Activated CD4-positive, CD25-positive, alpha-beta regulatory T cell treated with anti-CD3 and anti-CD28 coated beads, Interleukin-2, amount 50 U/mL, for 24 hours (primary cell): ENCODE measurements at places on chromosomes 12 and 14.

GRCh38 chr12:104371043-104371870 lies 67.7 kb downstream of the EID3 start:
- ATAC-seq, result no peak

GRCh38 chr12:56572288-56572687 lies 50.7 kb downstream of the RBMS2 start:
- ATAC-seq, result no peak

DNA sequence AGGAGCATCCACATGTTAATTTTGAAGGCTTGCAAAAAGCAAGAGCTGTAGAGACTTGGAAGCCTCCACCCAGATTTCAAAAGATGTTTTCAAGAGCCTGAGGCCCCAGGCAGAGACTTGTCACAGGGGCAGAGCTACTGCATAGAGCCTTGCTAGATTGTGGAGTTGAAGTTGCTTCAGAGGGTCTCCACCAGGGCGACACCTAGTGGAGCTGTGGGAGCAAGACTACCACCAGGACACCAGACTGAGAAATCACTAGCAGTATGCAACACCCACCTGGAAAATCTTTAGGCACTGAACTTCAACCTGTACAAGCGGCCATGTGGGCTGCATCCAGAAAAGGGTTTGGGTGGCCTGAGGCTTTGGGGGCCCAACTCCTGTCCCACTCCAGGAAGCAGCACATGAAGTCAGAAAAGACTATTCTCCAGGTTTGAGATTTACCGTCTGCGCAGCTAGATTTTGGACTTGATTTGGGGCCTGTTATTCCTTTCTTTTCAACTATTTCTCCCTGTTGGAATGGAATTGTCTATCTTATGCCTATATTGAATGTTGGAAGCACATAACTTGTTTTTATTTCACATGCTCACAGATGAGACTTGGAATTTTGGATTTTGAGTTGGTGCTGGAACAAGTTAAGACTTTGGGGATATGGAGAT lies 508.6 kb downstream of the FLRT2 start:
- ATAC-seq, result no peak

DNA sequence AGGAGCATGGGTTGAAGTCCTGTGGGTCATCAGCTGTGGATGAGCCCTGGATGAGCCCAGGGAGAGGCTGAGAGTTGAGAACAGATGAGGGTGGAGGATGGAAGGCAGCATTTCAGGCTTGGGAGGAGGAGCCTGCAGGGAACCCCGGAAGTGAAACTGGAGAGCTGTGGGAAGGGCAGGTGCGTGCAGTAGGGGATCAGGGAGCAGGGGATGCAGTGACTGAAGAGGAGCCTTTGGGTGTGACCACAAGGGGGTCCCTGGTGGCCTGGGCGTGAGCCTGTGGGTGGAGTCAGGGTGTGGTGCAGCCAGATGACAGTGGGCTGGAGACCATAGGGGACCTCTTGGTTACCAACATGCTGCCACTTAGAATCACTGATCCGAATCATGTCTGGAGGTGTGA lies 115.5 kb downstream of the PAPOLA start:
- no peak for ATAC-seq

DNA sequence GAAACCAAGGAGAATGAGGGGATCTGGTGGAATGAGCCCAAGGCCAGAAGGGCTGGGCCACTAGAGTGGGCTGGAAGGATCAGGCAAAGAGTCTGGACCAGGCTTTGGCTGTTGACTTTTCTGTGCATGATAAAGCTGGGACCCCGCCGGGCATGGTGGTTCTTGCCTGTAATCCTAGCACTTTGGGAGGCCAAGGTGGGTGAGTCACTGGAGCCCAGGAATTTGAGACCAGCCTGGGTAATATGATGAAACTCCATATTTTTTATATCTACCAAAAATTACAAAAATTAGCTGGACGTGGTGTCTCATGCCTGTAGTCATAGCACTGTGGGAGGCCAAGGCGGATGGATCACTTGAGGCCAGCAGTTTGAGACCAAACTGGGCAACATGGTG lies 393 bp upstream of the KLHL33 start:
- no peak for ATAC-seq

DNA sequence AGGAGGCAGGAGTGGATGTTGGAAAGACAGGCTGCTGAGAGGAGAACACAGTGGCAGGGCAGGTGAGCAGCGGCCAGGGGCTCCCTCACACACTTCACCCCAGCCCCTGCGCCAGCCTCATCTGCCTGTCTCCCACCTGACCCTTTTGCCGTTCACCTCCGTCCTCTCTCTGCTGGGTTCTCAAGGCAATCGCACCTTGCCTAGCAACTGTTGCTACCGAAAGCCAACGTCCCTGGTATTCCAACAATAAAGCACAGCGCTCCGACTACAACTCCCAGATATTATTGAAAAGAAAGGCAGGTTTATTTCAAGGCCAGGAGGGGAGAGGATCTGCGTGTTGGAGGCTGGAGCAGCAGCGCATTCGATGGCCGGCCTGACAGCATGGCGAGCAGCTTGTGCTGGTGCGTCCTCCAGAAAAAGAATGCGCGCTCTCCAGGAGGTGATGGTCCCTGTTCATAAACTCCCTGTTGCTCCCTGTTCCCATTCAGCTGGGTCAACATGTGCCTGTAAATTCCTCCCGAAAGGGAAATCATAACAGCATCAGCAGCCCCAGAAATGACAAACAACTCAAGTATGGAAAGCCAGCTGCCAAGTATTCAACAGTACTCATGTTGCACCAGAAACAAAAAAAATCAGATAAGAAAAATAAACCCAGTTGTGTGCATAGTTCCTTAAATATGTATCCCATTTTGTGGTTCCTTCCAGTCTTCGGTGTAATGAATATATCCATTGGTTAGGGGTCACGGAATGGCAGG lies 153.0 kb upstream of the DIO3 start:
- no peak for ATAC-seq

DNA sequence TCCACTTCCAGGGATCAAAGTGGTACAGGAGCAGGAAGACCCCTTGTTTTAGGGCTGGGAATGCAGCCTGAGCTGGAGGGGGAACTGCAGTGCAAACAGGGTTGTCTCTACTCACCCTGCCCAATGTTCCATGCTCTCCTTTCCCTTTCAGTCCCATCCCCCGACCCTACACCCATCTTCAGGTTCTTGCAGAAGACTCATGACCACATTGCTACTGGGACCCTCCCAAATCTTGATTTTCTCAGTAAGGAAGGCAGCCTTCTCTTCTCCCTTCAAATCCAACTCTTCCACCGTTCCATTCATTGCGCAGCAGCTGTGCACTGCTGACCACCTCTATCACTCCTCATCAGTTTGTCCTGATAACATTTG lies 1.9 kb downstream of the SERPINA11 start:
- no peak for ATAC-seq

DNA sequence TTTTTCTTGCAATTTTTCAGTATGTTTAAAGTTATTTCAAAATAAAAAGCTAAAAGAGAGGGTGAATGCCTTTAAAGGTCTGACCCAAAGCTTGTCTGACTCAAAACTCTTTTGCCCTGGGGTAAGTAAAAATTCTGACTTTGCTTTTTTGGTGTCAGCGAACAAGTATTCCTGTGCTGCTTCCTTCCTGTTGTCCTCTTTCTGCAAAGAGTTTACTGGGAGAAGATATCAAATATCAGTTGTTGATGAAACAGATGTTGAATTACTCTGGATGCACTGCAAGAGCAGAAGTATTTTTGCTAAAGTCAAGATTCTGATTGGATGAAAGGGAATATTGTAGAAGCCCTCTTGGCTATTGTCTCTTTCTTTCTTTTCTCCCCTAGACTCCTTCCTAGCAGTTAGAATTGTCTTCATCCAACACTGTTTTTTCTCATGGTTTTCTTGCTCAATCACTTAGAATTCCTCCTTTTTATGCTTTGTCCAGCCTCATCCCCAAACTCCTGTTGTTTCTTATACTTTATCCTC lies 62.0 kb downstream of the DACT1 start:
- no peak for ATAC-seq

DNA sequence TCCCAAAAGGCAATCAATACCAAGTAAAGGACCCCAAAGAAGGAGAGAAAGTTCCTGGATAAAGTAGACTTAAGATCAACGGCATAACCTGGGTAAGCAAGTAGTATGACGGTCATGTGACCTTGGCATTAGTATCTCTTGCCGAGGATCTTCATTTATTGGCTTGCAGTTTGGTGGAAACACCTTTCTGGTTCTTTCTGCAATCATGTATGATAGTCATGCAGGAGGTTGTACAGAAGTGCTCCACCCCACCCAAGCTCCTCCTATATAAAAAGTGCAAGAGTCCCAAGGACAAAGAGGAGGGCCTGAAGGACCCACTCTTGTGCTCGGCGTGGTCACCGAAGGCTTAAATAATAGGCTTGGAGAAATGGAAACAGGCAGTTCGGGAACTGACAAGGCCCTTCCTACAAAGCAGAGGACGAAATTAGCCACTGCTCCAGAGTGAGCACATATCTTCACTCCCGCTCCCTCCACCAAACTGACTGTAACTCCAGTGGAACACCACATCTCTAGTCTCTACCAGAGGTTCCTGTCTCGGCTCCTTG lies 750 bp downstream of the CS start:
- ATAC-seq, result peak; percentile 11

DNA sequence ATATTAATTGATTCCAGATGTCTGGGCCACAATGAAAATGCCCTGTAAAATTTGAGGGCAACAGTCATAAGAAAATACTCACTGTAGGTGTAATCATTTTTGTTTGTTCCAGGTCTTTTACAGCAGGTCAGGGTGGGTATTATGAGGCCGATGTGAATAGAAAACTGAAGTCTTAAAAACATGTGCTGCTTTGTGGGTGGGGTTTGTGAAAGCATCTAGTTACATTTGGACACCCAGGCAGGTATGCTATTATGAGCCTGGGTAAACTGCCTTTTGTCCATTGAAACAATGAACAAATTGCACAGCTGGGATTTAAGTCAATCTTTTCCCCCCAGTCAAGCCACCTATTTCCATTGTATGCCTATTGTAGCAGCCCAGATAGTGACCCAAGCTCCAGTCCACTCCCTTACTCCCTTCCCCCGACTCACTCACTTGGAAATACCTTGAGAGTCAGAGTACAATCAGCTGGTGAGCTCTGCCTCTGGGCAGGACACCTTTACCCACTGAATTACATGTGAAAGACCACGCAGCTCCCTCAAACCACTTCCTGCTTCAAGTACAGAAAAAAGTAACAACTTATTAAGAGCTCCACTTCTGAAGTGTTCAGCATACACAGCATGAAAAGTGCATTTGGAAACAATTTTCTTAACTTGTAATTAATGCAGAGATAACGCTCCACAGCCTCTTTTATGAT lies 1.8 kb downstream of the IGF1 start:
- ATAC-seq, result peak; percentile 50

GRCh38 chr14:96746101-96746500 lies 51.1 kb upstream of the VRK1 start:
- no peak for ATAC-seq
